BJ (cell line): ENCODE measurements at places on chromosomes 6 and 20.

- no peak for DNase-seq
Measured at GRCh38 chr6:149153693-149154092, 163.8 kb upstream of the TAB2 start.

- no peak for DNase-seq
Measured at GRCh38 chr20:60016406-60016805, 58.2 kb downstream of the CDH26 start.

DNA sequence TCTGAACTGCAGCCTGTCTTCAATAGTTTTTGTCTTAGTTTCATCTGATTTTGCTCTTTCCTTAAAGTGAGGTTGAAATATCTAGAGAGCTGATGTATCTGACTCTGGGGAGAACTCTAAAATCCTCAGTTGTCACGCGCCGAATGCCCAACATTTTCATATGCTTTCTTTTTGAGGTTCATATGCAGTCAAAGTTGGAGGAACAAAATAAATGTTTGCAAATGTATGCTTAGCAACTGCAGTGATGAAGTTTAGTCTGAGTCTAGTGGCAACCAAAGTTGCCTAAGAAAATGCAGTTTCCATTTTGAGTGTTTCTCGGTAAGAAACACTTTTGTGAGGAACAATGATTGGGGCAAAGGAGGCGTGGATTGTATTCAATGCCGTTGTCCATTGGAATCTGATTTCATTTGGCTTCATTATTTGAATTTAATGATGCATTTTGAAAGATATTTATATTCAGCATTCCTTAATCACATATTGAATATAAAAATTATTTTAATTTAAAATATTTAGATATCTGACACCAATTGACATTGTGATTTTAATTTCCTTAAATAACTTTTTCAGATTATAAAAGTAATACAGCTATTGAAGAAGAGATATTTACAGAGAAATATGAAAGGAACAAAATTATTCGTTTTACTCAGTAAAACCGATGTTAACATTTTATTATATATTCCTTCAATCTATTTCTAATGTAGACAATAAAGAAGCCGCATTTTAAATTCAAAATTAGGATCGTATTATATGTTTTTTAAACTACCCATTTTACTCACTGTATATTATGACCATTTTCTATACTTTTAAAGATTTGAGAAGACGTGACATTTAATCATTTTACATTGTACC, 122.0 kb downstream of the PLEKHG1 start:
- no peak for DNase-seq

GRCh38 chr6:168989421-168989820, 264.2 kb downstream of the THBS2 start:
- DNase-seq = no peak

GRCh38 chr20:23049201-23050075, at the start of gene THBD:
Gene THBD, minus strand, starts transcription at chr20:23049672. Its CDS starts 168 bp downstream, at chr20:23049504.
- DNase-seq = no peak

- no peak for DNase-seq
Measured at GRCh38 chr20:63364801-63365585, 3.8 kb upstream of the CHRNA4 start.

DNA sequence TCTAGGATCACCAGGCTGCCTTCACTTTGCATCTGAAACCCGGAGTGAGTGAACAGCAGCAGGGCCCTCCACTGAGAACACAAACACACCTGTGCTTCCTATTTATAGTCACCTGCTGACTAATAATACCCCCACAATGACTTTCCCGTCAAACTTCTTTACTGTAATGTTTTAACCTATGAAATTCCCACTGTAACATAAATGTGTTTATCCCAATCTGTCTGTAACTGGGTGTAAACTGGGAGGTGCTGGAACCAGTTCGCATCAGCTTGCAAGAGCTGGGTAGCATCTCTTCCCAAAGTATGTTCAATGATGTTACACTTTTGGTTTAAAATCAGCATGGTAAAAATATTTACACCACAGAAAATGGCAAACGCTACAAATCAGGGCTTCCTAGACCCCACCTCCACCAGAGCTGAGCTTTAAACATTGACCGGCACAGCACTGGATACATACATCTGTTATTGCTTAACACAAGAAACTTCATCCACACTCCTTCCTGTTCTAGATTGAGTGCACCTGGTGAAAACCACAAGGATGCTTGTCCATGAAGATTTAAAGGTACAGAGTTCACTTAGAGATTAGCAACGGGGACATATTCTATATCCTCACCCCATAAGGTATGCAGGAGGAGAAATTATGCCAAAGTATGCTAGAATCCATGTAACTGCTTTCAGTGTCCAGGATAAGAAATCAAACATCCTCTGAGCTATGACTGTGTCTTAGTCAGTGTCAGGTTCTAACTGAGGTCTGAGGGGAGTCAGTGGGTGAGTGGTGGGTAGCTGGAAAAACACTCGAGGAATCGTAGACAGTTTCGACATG, 79.0 kb downstream of the ALDH8A1 start:
- DNase-seq = no peak
